Effector CD8-positive, alpha-beta T cell (primary cell): ENCODE measurements at places on chromosomes 3 and 15.

DNA sequence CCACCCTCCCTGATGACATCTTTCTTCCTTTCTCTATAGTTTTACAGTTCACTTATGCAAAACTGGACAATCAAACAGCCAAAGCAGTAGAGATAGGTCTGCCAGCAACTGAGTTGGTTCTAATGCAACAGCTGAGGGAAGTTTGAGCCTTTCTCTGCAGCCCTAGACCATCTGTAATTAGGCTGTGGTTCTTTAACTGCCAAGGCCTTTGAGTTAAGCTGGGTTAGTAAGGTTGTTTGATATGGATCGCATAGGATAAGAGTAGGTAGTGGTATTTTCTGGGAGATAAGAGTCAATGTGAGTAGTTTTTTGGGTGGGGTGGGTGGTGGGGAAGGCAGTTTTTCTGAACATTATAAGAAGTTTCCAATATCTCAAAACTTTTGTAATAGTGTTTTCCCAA is 3.0 kb downstream of the RPL39L start:
- DNase-seq = no peak

- DNase-seq = no peak
Measured at GRCh38 chr15:79962178-79962577, 8.8 kb downstream of the BCL2A1 start.

DNA sequence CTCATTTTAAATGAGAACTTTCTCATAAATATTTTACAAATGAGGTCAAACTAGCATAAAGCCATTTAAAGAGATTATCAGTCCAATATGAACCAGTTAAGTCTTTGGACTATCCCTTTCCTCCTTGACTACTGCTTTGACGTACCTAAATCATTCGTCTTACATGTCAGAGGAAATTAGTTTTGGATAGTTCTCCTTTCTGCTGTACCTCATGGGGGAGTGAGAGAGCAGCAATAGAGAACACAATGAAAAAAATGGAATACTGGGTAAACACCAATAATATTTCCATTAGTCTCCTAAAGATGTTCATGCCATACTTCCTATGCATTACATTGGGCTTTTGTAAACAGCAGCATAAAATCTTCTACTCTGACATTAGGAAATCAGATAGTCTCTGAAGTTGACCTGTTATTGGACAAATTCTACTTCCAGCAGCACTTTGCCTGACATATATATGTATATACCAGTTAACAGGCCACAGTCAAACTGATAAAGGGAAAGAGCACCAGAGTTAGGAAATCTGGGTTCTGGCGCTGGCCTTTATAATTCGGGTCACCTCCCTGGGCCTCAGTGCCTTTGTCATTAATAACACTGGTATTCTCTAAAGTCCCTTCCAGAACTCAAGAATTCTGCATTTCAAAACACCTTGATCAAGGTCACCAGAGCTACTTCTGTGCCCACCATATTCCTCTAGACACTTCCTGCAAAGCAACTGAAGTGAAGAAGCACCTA is 26.8 kb downstream of the TIMMDC1 start:
- DNase-seq = no peak

GRCh38 chr15:92035551-92035950 is 182.0 kb downstream of the SLCO3A1 start:
- DNase-seq = no peak
